Stimulated activated effector memory CD8-positive, alpha-beta T cell treated with anti-CD3 and anti-CD28 coated beads, Interleukin-12 subunit alpha, Interleukin-12 subunit beta, amount 100 ng/mL, for 72 hours (primary cell): ENCODE measurements at places on chromosomes 7 and 10.

DNA sequence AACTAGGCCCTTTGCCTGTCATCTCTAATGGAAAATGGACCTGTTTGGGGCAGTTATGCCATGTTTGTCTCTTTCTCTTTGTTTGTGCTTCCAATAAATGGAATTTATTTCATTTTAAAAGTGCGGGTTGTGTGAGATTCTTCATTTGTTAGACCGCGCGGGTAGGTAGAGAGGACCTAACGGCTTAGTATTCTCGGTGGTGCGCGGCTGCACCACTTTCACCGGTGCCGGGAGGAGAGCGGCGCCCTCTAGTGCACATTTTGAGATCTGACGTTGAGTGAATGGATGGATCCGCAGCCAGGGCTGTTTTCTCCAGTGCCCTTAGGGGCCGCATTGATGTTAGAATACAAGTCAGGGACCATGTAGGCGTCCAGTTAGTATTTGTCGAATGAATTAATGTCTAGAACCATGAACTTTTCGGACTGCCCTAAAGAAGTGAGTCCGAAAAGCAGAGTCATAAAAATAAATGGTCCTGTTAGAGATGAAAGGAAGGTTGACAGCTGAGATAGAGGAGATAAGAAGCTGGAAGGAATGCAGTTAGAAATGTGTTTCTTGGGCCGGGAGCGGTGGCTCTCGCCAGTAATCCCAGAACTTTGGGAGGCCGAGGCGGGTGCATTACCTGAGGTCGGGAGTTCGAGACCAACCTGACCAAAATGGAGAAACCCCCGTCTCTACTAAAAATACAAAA, 29.3 kb upstream of the GIMAP8 start:
- peak; percentile 81 for DNase-seq

DNA sequence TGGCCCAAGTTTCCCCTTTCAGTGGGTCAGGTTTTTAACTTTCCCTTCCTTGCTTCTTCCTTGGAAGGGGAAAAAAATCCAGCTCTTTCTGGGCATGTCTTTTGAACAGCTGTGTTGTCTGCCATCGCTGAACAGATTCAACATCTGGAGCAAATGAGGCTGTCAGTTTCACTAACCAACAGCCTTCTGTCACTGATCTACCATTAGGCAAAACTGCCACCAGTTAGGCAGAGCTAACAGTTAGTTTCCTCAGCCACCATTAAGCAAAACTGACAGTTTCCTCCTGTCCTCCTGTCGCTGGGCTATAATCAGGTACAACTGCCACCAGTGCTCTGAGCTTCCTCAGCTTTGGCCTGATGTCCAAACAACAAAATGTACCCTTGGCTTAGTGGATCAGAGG, 81.9 kb downstream of the NPTX2 start:
- no peak for DNase-seq

DNA sequence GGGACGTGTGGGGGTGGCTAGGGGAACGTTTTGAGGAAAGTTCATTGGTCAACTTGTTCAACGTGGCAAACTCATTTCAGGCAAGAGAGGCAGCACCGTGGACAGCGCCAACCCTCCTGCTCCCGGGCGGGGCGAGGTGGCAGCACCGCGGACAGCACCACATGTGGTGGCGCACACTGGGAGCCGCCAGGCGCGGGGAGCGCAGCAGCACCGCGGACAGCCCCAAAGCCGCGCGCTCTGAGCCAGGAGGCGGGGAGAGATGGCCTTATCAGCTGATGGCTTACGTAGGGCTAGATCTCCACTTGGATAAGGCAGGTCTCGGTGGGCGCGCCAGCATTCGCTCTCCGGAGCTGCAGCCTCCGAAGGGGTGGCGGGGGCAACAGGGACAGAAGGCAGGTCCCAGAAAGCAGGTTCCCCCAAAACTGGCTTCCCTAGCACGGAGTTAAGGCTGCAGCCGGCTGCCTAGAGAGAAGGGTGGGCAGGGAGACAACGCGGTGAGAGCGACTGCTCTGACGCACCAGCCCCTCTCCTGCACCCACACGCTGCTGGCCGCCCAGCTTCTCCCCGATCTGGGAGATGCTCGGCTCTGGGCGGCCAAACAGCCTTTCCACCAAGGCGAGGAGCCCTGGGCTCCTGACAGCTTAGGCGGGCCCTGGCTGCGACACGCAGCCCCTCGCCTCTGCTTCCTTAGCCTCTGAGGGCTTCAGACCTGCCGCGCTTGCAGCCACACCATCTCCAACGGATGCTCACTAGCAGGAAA, at the start of gene HTR5A:
Gene HTR5A (plus strand): TSS at position 333 of the 760 bp plus-strand sequence. CDS start 576 bp downstream, outside the sequence.
- DNase-seq = peak; percentile 70

DNA sequence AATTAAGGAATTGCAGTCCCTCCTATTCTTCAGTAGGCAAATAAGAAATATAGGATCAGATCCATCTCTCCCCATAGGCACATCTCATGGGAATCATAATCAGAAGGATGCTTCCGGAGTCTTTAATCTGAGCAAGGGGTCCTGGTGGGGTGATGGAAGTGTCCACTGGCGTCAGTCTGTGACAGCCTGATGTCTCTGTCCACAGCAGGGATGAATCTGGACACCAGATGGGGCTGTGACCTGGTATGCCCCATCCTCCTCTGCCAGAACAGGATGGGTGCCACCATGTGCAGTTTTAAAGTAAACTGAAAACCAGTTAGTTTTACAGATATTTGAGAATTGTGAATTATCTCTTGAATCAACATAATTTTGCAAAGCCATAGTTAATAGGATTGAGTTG, 148.7 kb downstream of the C1GALT1 start:
- no peak for DNase-seq

- no peak for DNase-seq
Measured at GRCh38 chr7:254337-255037, 35.5 kb upstream of the FOXL3 start.

- DNase-seq = no peak
Measured at GRCh38 chr10:124446830-124447750, 2.7 kb downstream of the NKX1-2 start.

DNA sequence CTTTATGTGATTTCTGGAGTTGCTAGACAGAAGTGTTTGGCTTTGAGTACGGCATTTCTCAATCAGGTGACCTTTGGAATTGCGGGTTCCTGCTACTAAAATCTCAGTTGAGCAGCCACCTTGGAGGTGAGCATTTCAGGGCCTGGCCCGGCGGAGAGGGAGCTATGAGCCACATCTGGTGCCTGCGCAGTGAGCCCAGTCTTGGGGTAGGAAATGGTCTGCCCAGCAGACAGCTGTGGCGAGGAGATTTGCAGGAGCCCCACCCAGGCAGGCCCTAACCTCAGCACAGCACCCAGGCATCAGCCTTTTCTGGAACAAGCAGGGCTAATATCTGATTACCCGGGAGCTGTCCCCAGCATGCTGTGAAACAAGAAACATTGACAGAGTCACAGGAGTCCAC, 547.9 kb upstream of the FOXK1 start:
- DNase-seq = no peak

DNA sequence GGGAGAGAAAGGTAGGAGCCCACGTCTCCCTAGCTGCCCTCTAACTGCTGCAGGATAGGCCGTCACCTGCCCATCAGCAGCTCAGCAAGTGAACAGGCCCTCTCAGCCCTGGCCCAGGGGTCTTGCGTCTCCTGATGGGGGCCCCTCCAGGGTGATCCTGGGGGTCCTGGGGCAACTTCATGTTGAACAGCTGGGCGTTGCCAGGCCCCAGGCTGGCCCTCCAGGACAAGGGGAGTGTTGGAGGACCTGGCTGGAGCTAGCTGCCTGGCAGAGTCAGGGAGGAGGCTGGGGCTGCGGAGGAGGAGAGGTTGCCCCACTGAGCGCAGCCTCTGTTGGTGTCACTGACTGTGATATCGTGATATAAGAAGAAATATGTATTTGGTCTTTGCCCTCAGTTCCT, 34.7 kb downstream of the SPOCK2 start:
- no peak for DNase-seq

DNA sequence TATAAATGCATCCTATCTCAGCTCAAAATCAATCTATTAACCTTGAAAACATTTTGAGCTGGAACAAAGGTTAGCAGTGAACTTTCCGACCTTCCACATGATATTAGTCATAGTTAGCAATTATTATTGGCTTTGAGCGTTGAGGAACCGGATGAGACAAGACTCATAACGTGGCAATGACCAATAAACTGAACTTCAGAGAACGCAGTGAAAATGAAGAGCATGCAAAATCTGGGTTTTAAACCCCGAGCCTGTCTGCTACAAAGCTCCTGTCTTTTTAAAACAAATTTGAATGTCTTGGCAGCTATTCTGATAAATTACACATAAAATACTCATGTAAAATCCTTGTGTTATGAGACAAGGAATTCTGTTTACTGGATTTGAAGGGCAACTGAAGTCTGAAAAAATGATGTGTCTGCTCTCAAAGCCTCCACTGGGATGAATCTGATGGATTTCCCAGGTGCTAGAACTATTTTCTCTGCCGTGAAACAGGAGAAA, 74.7 kb upstream of the ITGB1 start:
- DNase-seq = no peak
